Activated CD4-positive, alpha-beta T cell treated with anti-CD3 and anti-CD28 coated beads, Interleukin-2, Interleukin-6, amounts not matched to agents 100 ng/mL and 50 ng/mL, durations not matched to agents 16 hours and 8 hours (primary cell): ENCODE measurements at places on chromosomes 2 and 18.

DNA sequence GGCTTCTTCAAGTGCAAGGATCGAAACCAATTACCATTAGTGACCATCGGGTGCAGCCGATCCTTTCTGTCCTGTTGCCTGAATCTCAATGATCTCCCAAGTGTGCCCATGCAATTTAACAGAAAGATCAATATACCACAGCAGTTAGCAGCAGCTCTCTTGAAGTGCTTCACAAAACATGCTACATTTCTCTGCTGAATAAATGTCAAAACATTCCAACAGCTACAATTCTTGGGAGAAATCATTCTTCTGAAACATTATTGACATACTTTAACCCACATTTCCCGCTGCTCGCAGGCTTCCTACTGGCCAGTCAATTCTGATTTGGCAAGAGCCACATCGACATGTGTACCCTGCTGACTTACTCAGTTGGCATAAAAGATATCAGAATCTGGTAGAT, 907.7 kb downstream of the TMEM182 start:
- DNase-seq: no peak

DNA sequence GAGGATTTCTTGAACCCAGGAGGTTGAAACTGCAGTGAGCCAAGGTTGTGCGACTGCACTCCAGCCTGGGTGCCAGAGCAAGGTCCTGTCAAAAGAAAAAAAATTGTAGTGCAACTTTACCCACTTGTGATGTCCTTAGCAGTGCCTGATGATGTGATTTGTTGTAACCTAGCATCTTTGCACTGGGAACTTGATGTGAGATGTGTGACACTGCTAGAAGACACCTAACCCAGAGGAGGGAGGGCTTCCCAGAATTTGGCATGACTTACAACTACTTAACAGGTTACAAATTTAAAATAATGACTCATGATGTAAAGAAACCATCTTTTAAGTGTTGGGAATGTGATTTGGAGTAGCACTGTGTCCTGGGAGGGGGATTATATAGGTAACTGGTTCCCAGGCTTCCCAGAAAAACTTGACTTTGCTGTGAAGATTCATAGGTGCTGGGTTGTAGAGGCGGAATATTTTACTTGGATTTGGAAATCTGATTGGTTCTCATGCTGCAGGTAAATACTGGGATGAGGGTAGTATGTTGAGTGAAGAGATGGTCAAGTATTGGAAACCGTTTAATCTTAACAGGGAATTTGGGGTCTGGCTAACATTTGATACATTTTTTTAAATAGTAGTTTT, 3.7 kb downstream of the EEF1B2 start:
- no peak for DNase-seq

DNA sequence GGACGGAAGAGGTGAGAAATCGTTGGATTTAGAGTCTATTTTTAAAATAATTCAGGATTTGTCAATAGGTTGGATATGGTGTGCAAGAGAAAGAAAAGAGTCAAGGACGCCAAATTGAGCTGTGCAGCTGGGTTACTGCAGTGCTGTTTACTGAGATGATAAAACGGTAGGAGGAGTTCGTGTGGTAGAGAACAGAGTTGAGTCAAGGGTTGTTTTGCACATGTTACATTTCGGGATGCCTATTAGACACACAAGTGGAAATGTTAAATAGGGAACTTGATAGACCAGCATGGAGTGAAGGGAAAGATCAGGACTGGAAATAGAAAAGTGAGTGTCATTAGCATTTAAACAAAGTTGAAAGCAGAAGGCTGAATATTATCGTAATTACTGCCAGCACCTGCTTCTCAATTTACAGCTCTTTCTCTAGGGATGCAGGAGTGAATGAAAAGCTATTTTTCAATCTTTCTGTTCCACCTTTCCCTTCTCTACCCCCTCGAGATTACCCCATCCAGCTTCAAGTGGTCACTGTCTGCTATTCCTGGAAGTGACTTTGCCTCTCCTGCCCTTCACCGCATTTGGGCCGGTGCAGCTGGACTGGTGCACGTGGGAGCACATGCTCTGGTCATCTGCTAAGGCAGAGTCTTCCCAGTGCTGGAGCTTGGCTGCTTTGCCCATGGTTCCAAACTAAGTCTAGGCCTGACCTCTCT, 30.3 kb downstream of the GPR75 start:
- DNase-seq: no peak

- DNase-seq: no peak
These were observed 117.5 kb downstream of the ACVR1 start for GRCh38 chr2:157758586-157758985.
